NCI-H187 (cell line): ENCODE measurements at places on chromosomes 6 and 20.

- DNase-seq, result no peak
Observed at GRCh38 chr6:154842833-154843232, 109.6 kb downstream of the SCAF8 start.

DNA sequence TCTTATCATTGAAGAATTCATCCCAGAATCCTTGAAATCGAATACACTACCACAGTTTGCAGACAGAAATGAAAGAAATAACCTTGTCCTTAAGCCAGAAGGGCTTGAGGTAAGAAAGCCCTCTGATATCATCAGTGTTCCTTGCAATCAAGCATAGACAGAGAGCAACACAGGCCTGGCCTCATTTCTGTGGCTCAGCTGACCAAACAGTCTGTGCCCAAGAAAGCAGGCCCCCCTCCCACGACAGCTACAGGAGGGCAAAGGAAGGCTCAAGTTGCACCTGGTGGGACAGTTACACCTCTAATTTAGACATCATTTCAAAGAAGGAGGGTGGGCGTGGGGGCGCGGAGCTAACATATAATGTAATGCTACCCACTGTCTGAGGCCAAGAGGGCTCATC lies 21.6 kb downstream of the KIF16B start:
- DNase-seq, result no peak

- DNase-seq, result no peak
Observed at GRCh38 chr20:51398083-51398482, 144.4 kb downstream of the NFATC2 start.

DNA sequence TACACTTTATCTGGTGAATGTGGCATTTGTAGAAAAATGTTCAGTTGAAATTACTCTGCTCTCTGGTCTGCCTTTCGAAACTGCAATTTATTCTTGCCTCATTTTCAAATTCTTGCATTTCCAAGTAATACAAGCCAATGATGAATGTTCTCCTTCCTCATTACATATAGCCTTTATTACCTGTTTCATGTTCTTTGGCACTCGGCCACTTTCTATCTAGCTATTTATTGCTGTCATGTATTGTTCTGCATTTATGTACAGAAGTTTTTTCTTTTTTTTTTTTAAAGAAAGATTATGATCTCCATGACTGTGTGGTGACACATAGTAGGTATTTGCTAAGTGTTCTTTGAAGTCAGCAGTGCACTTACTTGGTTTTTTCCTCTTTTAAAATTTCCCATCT lies 261.4 kb downstream of the ZFAND3 start:
- DNase-seq, result no peak

DNA sequence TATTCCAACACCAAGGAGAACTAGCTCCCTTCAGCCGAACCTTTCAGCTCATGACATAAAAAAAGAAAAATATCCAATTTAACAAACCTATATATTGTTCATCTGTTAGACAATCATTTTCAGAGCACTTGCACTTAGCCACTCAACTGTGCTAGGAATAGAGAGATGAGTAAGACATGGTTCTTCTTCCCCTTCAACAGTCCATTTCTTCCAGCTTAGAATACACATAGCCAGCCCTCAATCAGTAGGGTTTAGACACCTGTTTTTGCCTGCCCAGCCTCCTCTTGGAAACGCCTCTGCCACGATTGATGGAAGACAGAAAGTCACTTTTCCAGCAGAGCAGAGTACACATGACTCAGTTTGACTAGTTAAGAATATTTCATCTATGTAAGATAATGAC lies 21.8 kb downstream of the ADNP start:
- no peak for DNase-seq

DNA sequence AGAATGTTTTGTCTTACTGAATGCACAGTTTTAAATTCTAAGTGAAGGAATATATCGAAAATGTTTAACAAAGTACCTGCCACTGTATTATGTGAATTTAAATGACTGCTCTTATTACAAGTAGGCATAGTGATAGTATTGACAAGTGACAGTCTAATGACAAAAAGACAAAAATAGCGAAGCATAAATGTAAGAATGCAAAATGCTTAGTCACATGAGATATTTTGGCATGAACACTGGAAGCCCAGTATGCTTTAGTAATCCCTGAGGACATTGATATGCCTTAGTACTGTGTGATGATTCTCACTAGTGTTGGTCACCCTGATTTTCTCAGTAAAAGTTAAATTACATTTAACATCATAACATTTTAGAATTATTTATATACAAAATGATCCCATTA lies 153.5 kb downstream of the EYA4 start:
- no peak for DNase-seq

DNA sequence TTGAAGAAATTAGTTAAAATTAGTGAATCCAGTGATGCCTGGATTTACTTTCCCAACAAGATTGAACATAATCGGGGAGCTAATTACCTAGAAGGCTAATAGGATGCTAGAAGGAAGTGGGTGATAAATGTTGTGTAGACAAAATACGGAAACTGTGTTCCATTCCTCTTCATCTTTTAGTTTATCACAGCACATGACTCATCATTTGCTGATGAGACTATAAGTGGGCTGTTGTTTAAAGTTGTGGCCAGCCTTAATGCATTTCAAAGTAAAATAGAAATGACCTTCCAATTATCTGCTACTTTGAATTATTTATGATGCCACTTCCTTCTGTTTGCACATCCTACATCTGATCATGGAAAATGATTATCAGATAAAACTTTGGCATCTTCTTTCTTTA lies 43.4 kb downstream of the OGFRL1 start:
- DNase-seq, result no peak

DNA sequence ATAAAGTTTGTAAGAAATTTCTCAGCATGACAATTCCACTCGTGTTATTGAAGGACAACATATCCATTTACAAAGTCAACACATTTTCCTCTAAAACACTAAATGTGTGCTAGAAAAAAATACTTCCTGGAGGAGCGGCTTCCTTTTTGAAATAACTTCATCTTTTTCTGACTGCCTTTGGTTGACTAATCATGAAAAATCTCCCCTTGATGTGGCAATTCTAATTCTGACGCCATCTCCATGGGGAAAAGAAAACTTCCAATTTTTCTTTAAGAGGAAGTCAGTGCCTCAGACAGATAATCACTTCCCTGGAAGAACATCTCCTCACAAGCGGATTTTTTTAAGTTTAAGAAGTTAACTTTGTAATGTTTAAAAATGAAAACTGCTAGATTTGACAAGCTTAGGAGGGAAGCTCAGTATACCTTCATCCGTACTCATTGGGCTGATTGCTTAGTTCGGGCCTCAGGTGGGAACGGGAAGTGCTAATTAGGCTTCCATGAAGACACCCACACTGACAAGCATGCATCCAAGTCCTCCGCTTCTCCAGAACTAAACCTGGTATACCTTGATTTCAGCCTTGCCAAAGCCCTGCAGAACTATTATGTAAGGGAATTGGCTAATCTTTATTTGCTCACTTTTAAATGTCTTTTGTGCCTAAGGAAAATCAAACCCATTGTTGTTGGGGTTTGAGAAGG lies 35.1 kb upstream of the DUSP22 start:
- DNase-seq, result no peak

DNA sequence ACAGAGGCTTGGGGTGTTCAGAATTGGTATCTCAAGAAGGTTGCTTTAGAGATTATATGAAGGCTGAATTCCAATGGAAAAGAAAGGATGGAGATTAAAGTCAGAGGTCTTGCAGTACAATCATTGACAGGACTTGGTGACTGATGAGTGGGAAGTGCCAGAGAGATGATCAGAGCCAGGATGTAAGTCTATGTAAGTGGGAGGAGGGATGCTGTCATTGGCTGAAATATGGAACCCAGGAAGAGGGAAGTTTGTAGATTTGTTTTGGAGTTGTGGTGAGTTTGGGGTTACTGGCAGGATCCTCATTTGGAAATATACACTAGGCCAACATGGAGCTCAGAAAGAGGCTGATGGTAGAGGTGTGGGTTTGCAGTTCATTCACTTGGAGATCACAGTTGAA lies 23.8 kb upstream of the TNFAIP3 start:
- DNase-seq, result no peak

GRCh38 chr20:41587956-41588355 lies 30.2 kb downstream of the CHD6 start:
- DNase-seq, result no peak

DNA sequence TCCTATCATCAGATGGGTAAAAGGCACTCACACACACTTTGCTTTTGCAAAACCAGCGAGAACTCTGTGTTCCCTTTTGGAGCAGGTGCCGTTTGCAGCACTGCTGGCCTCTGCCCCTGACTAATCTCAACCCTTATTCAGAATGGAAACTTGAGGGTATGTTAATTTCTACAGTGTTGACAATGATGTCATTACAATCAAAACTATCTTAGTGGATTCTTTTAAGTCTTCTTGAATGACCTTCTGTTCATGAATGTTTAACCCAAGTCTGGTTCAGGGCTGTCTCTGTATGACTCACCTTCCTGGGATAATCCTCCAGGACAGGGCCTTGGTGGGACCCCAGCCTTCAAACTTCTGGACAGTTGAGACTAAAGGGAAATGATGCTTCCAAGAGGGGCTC lies 197.9 kb downstream of the CDH4 start:
- no peak for DNase-seq

- no peak for DNase-seq
Observed at GRCh38 chr6:114292431-114292830, 50.4 kb downstream of the HS3ST5 start.

DNA sequence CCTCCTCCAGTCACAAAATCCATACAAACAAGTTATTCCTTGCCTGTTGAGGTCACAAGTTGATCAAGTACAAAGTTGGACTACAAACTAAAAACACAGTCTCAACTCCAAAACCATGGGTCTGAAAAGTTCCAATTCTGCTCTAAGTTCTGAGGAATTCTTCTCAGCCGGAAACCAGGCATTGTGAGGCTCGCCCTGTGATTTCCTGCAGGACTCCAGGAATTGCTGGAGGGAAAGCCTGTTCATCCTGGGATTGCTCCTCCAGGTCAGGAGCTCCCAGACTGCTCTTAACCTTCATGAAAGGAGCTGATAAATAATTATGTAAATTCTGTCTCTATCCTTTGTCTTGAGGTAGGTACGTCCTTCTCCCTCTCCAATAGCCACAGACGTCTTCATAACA lies 8.5 kb downstream of the TRAM2 start:
- no peak for DNase-seq

DNA sequence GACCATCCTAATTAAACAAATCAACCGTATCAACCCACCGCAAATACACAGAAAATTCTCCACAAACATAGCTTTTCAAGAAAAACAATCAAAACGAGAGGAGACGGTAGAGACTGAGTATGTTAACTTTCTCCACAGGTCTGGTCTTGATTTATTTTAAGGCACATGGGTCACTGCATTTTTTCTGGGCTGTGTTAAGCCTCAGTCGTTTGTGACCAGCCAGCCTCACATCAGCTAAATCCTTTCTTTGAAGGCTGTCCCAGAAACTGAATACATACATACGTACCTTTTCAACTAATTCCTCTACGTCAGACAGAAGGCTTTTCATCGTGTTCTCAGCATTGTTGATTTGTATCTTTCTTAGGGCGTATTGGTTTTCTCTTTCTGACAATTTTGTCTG lies 69.4 kb downstream of the LAMA4 start:
- DNase-seq, result no peak

DNA sequence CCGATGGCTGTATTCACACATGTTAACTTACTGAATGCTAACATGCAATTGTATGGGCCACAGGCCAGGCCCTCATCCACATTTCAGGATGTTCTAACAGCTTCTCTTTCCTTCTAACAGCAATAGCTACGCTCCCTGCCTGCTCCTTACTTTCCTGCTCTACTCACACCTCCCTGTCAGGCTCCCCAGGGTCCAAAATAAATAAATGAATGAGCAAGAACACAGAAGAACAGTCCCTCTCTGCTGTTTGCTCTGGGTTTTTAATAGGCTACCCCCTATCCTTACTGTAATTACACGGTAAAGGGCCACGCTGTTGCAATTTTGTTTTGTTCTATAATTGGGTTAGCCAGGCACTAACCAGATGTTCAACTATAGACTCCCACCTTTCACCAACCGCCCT lies 135.6 kb downstream of the GMDS start:
- DNase-seq, result no peak

GRCh38 chr6:43478008-43478372 lies 620 bp downstream of the TJAP1 start:
- no peak for DNase-seq

- DNase-seq, result no peak
Observed at GRCh38 chr6:167565884-167566599, 241.2 kb downstream of the TTLL2 start.

- DNase-seq, result no peak
Observed at GRCh38 chr20:34876406-34877282, at the start of gene ACSS2. Gene ACSS2, plus strand, starts transcription at chr20:34876612. Its CDS starts 34 bp downstream, at chr20:34876646.

DNA sequence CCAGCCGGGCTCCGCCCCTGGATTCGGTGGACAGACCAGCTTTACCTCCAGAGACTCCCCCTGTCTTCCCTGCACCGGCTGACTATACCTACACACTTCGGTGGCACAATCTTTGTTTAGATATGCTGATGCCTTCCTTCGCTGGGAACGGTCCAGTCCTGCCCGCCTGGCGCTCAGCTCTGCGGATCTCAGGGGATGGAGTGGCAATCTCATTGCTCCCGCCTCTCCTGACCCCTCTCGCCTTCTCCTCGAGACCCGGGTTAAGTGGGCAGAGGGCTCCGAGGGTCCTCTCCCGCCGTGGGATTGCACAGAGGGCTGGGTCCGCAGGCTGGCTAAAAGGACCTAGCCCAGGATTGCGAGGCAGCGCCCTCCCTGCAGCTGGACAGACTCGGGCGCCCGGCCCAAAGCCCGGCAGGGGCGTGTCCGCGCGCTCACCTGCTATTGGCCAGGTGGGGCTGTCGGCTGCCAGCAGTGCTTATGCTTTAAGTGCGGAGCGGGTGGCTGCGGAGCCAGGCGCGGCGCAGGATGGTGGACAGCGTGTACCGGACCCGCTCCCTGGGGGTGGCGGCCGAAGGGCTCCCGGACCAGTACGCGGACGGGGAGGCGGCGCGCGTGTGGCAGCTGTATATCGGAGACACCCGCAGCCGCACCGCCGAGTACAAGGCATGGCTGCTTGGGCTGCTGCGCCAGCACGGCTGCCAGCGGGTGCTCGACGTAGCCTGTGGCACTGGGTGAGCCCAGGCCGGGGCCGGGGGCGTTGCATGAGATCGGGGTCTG lies at the start of gene GNMT:
GNMT (plus strand) TSS at position 512 of the 777 bp plus-strand sequence; CDS start at position 526, 14 bp downstream.
- DNase-seq, result no peak
